ENCODE measurements at places on chromosomes 11 and 22.

GRCh38 chr11:67253872-67254624 lies 12.2 kb upstream of the GRK2 start:
- no peak for DNase-seq

- DNase-seq, result no peak
Measured at GRCh38 chr11:41446107-41446506, 13.3 kb downstream of the LRRC4C start.

- DNase-seq, result no peak
Measured at GRCh38 chr11:44532809-44533208, 32.7 kb upstream of the CD82 start.

DNA sequence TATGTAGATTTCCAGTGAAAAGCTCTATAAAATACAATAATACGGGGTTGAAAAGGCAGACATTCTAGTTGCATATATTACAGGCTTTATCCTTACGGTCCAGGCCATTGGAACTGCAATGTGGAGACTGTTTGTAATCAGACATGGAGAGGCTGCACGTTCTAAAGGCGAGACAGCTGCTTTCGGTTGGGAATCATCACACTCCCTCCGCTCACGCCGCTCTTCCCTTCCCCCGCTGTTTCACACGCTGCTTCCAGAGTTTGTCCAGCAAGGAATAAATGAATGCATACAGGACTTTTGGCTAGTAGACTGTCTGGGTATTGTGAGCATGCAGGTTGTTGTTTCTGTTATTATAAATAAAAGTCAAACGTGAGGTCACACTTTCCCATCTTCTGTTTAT lies 13.5 kb upstream of the EFCAB6 start:
- no peak for DNase-seq

All from GM20000 (cell line).